Activated naive CD4-positive, alpha-beta T cell treated with Interleukin-2 at 50 U/mL for 16 hours (primary cell): ENCODE measurements at places on chromosomes 5 and 9.

DNA sequence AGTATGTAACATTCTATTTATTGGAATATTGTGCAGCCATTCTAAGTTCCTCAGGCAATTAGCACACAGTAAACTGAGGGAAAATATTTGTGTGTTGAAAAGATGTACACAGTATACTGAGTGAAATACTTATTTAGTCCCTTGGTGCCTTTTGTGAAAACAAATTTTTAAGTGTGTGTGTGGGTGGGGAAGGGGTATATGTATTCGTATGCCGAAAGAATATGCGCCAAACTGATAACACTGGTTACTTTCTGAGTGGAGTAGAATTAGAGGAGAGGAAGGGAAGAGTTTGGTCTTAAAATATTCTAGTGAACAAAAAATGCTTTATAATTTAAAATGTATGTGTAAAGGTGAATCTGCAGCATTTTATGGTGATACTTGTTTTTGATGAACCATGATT, 3.1 kb downstream of the DCP2 start:
- no peak for DNase-seq

- peak; percentile 41 for DNase-seq
Observed at GRCh38 chr5:96816411-96816939, 8.7 kb upstream of the ERAP1 start.

DNA sequence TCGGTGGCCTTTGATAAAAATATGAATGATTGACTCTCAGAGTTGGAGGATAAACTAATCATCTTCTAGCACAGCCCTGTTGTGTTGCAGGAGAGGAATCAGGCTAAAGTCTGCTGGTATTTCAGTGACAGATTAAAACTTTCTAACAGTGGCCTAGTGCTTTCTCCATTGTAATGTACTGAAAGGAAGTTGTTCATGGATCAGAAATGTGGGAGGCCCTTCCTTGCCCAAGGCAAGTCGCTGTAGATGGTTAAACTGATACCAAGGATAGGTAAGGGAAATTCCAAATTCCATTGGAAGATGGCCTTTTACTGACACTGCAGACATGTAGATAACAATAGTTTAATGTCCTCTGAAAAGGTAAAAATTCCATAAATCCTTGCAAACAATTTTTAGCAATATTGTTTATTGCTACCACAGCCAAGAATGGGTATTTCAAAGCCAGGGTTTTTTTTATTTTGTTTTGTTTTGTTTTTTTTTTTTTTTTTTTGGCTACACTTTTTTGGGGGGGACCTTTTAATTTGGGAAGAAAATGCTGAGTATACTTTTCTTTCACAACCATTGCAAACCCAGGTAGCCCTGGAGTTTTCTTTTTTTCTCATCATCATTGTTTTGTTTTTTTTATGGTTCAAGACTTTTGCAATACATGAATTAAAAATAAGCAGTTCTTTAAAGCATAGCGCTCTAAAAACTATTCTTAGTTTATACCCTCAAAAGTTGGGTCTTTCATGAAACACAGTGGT, 35.5 kb downstream of the WDR36 start:
- no peak for DNase-seq

GRCh38 chr5:74919487-74919886, 53.3 kb upstream of the FAM169A start:
- no peak for DNase-seq

DNA sequence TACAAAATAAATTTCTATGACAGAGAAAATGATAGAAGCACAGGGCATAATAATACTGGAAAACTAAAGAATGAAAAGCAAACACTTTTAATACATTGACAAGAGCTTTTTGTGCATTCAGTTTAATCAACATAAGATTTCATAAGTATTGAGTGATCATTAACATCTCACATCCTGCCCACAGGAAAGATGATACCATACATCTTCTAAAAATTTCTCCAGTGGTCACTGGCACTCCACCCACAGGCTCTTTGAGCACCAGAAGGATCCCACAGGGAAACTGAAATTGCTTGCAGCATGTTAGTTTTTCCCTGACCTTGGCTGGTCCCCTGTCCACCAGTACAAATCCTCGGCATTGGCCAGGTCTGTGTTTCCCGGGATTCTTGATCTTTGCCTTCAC, 186.0 kb downstream of the CEMIP2 start:
- no peak for DNase-seq

GRCh38 chr9:109047259-109047658, 34.0 kb upstream of the CTNNAL1 start:
- no peak for DNase-seq

GRCh38 chr5:32522429-32523143, 62.8 kb upstream of the SUB1 start:
- peak; percentile 27 for DNase-seq

GRCh38 chr9:126864771-126865170, 4.3 kb downstream of the ZBTB34 start:
- no peak for DNase-seq

DNA sequence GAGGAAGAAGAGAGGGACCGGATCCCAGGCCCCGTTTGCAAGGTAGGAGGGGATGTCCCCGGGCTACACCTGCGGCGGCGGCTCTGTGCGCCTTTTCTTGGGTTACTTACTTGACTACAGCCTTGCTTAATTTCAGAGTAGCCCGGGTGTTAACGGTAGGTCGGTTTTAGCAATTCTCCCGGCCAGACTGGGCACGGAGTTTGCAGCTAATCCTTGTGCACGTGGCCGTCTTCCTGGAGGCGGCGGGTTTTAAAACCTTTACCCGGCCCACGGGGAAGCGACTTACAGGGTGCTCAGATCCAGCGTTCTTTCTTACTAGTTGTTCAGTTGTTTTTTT, 313 bp downstream of the BRIX1 start:
- DNase-seq: no peak

DNA sequence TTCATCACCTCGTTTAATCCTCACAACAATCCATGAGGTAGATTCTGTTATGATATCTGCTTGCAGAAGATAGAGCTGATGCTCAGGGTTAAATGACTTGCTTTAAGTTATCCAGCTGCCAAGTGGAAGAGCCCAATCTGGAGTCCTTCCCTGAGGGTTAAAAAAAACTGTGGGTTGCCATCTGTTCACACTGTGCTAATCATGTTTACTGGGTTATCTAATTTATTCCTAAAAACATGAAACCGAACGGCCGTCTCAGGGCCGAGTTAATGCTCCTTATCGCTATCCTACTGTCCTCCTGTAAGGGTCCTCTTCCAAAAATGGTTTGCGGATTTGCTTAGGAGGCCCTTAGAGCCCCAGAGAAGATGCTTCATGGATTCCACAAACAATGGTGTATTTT, 153.3 kb downstream of the YIPF5 start:
- DNase-seq: no peak

- no peak for DNase-seq
Observed at GRCh38 chr9:135619599-135619886, 19.8 kb downstream of the GLT6D1 start.

DNA sequence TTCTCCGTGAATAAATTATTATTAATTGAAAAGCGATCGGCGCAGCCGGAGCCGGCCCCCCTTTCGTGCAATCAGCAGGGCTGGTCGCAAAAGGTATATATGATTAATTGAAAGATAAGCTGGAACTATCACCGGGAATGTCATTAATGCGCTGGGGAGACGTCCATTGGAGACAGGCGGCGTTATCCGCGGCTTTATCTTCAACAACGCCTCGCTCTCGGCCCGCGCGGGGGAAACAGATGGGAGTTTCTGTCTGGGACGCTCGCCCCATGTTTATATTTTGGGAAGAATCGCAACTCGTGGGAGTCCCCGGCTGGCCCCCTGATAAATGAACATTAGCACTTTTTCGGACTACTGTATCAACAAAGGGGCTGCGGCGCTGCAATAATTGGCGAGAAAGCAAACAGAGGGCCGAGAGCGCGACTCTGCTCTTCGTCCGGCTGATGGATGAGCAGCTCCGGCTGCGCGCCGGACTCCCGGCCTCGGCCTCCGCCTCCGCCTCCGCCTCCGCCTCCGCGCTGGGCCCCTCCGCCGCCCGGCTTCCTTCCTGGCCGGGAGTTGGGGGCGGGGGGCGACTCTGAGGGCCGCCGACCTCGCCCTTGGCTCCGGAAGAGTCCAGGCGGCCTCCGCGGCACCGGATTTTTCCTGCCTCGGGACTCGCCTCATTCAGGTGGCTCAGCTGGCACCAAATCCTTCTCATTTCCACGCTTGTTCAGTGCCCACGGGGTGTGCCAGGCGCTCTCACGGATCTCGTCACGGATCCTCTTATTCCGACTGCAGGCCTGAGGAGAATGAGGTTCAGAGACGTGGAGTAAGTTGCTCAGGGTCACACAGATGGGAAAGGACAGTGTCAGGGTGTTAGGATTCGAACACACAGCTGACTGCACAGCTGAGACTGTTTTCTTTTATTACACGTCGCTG, 3.6 kb upstream of the NKX2-5 start:
- no peak for DNase-seq

- DNase-seq: no peak
Observed at GRCh38 chr5:36346896-36347690, 45.4 kb upstream of the RANBP3L start.

DNA sequence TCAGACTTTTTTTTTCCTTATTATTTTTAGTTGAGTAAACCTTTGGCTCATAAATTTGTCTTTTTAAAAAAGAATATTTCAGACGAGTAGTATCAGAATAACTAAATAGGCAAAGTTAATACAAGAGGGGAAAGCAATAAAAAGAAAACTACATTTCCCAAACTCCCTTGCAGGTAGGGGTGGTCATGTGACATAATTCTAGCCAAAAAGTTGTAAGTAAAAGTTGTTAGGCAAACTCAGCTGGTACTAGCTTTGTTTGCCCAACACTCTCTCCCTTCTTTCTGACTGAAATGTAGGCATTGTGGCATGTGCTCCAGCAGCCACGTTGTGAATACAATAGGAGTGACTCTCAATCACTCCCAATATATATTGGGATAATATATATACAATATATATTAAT, 20.9 kb downstream of the GIN1 start:
- DNase-seq: no peak

- no peak for DNase-seq
Observed at GRCh38 chr9:6779417-6780241, 21.9 kb downstream of the KDM4C start.

DNA sequence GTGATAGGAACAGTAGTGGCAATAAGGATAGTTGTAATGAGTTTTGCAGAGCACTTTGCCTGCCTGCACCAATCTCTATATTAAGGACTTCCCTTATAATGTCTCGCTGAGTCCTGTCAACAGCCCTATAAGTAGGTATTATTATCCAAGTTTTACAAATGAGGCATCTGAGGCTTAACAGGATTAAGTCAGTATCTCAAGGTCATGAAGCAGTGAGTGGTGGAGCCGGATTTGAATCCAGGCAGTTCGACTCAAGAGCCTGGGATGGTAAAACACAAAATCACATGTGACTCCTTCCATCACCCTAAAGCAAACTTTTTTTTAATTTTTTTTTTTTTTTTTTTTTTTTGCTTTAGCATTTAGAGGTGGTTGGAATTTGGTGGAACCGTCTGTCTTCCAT, 59.0 kb upstream of the RARS1 start:
- no peak for DNase-seq

GRCh38 chr9:93318480-93318879, 133.0 kb upstream of the FAM120A start:
- DNase-seq: no peak

- no peak for DNase-seq
Observed at GRCh38 chr5:138528208-138528607, 14.8 kb downstream of the ETF1 start.

DNA sequence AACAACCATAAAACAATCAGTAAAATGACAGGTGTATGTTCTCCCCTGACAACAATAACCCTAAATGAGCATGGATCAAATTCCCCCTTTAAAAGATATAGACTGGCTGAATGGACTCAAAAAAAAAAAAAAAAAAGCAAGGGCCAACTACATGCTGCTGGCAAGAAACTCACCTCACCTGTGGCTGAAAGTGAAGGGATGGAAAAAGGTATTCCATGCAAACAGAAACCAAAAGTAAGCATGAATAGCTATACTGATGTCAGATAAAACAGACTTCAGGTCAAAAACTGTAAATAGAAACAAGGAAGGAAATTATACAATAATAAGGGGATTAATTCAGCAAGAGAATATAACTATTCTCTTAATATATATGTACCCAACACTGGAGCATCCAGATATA, 54.2 kb upstream of the SSBP2 start:
- DNase-seq: no peak

GRCh38 chr9:105711867-105712266, 17.5 kb downstream of the TMEM38B start:
- no peak for DNase-seq

DNA sequence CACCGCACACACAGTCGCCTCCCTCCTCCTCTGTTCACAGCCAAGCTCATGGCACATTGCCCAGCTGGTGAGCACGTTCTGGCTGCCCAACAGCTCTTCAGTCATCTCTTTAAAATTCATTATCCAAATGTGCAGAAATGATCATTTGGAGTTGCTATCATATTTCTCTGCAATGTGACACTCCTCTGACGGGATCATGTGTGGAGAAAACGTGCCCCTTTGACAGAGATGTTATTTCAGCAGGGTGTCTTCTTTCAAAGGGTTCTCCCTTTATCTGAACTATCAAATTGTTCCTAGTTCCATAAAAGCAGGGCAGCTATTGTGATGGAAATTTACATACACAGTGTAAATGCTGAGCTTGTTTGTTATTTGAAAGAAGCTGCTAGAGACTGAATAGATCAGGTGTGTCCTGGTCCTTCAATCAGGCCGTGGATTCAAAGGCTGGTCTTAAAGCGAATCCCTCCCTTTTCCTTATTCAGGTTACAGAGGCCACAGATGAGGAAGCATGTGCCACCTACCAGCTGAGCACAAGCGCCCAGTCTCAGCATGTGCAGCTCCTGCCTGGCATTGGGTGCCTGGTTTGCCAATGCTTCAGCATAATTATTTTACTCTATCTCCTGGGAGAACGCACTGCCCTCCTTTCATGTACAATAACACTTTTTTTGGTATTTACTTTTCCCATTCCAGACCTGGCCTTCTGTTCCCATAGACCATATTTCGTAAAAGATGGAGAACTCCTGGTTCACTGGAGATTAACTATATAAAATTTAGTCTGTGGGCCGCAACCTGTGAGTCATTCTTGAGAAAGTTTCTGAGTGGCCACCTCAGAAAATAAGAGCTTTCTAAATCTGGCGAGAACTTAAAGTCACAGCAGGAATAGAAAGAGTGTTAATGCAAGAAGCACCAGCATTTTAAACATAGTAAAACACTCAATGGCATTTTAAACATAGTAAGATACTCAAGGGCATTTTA, 433.7 kb downstream of the ENC1 start:
- no peak for DNase-seq

- no peak for DNase-seq
Observed at GRCh38 chr5:37029436-37029835, 152.9 kb downstream of the NIPBL start.

DNA sequence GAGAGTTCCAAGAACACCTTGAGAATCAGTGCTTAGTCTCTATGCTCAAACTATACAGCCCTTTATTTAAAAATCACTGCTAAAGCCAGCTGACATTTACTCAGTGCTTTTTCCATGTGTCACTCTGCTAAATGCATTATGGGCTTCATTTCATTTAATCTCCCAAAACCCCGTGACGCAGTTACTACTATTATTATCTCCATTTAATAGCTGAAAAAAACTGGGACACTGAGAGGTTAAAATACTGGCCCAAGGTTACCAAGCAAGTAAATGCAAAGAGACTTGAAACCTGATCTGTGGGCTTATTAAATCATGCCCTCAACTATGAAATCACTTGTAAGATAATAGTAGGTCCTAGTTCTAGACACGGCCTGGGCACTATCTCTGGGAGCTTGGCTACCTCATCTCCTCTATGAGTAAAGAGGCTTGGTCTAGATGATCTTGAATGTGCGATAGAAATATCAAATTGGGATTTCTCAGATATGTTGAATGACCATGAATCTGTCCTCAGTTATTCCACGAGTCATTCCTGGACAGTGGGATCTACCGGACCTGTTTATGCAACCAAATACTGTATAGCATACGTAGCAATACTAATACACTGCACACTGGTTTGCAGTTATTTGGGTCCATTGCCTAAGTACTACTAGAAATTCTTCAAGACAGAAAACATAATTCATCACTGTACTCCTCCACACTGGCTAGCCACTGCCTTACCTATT, 32.3 kb downstream of the MARCHF11 start:
- DNase-seq: no peak
